Ureter (tissue), 1 donor: ENCODE measurements at places on chromosomes 3 and 15.

DNA sequence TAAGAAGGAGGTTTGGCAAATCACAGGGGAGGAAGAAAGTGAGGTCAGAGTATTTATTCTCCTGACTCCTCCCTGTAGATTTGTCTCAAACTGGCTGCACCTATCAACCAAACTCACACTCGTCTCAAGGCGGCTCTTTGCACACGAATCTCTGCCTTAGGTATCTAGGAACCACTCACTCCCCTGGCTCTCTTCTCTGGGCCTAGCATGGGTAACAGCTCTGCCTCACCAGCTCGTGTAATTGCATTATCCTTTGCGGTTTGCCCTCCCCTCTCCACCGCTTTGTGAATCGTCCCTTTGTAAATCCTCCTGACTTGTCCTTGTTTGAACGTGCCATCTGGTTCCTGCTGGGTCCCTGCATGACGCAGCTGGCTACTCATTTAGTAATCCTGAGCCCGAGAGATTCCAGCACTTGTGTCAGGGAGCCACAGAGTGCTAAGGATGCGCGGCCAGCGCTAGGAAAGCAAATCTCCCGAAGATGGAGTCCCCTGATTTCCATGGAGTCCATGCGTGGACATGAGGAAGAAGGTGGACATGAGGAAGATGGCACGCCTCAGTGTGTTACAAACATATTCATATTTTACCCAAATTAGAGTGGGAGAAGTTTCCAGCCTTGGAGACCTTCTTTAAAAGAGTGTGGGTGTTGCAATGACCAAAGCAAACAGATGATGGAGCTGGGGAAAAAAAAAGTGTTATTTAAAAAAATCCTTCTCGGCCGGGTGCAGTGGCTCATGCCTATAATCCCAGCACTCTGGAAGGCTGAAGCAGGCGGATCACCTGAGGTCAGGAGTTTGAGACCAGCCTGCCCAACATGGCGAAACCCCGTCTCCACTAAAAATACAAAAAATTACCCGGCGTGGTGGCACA, 26.7 kb downstream of the NRROS start:
- DNase-seq = no peak

GRCh38 chr15:91967935-91968606, 114.6 kb downstream of the SLCO3A1 start:
- no peak for DNase-seq

- no peak for DNase-seq
Measured at GRCh38 chr3:41053220-41053619, 146.1 kb upstream of the CTNNB1 start.

- no peak for DNase-seq
Measured at GRCh38 chr15:29682361-29682760, 139.9 kb downstream of the TJP1 start.

GRCh38 chr15:81253846-81254245, 57.2 kb downstream of the IL16 start:
- DNase-seq = no peak

GRCh38 chr3:154792828-154793227, 287.3 kb upstream of the MME start:
- DNase-seq = no peak

DNA sequence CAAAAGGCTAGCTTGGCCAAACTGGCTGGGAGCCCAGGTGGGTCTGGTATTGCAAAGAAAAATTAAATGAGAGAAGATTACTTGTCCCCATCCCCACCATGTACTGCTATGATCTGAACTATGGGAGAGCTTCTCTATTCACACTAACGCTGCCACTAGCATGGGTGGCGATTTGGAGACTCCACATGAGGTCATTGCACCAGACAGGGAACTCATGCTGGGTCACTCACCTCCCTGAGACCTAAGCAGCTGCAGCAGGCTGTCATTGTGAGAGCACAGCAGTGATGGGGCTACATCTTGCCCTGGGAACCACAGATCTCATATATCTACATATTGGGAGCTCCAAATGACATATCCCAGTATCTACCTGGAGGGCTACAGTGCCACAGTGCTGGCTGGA, 36.3 kb upstream of the NECTIN3 start:
- no peak for DNase-seq

GRCh38 chr3:193148688-193149473, 92.1 kb upstream of the PLAAT1 start:
- no peak for DNase-seq

DNA sequence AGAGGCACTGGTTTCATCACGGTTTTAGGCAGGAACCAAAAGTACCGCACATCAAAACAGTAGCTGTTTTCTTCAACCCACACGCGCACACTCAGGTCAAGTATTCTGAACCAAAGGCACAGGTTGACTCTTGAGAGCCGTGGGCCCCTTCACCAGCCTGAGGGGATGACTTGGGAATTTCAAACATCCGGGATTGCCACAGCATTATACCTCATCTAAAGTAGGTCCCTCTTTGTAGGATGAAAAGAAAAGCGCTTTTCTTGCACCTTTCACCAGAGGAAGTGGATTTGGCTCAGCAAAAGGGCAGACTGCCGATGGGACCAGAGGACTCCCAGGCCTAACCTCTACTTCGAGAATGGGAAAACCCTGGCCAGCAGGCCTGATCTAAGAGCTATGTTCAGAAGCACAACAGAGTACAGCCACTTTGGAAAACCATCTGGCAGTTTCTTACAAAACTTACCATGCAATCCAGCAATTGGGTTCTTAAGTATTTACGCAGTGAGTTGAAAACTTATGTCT, 88.2 kb upstream of the PROK2 start:
- DNase-seq = no peak

DNA sequence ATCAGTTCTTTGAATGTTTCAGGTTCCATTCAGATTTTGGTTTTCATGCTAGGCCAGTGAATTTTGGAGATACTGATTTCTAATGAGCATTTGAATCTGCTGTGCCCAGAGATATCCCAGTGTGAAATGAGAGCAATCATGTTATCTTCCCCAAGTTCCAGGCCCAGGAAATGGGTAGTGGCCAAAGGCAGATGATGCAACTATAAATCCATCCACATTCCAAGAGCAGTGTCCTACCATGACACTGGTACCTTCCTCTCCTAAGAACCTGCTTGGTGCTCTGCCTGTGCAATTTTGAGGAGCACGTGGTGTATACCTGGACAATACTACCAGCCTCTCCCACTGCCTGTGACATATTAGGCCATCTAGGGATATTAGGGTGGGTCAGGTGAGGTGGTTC, 186.8 kb downstream of the SLCO3A1 start:
- DNase-seq = no peak

GRCh38 chr15:52808441-52808840, 18.3 kb upstream of the ONECUT1 start:
- DNase-seq = no peak

DNA sequence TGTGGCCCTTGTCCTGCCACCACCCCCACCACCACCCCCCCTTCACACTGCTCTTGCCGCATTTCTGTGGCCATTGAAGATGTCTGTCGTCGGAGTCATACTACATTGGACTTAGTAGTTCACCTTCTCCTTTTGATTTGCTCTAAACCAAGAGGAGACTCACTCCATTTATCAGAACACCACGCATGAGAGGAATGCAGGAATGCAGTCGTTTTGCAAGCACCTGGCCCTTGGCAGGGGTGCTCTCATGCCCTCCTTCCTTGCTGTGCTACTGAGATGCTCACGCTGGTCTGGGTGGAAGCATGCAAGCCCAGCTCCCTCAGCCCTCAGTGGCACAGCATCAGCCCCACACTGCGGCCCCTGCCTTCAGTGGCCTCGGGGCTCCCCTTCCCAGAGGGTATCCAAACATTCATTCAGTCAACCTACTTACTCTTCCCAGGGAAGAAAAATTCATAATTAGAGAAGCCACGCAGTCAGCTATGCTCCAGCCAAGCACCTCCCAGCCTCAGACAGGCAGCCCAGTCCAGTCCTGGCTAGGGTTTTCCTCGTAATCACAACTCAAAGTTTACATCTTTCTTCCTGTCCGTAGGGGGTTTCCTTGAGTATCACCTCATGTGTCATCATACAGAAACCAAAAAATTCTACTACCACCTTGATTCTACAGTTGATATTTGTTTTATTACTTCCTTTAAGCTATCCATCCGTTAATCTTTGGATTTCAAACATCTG, 520.0 kb downstream of the GABRG3 start:
- no peak for DNase-seq

GRCh38 chr3:10444110-10444429, 61.3 kb downstream of the ATP2B2 start:
- DNase-seq = no peak

- no peak for DNase-seq
Measured at GRCh38 chr15:81466741-81467140, 92.7 kb upstream of the TMC3 start.

- DNase-seq = no peak
Measured at GRCh38 chr3:100548053-100548452, 55.6 kb downstream of the TMEM45A start.

DNA sequence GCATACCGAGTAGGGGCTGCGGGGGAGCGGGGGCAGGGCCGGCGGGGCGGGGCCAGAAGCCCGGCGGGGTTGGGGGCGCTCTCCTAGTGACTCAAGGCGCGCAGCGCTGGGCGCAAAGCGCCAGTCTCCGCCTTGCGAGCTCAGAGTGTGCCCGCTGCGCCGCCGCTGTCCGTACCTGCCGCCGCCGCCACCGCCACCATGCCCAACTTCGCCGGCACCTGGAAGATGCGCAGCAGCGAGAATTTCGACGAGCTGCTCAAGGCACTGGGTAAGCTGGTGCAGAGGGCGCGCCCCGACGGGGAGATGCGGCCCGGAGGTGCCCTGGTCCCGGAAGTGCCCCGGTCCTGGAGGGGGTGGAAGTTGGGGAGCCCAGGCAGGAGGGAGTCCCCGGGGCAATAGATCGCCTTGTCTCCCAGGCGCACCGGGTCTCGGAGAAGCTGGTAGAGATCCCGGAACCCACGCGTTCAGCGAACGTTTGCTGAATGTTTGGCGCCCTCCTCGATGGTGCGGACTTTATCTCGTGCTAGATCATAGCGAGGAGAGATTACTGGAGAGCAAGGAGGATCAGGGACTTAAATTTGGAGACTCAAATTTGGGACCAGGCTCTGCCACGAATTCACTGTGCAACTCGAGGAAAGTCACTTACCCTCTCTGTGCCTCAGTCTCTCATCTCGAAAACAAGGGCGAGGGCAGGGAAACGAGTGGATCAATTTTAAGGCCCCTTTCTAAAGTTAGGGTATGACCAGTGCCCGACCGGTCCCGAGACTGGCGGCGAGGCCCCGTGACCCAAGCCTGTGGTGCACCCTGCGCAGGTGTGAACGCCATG, at the start of gene CRABP1:
Gene CRABP1 (plus strand): TSS at position 123 of the 826 bp plus-strand sequence. CDS start 76 bp downstream, at position 199.
- no peak for DNase-seq

DNA sequence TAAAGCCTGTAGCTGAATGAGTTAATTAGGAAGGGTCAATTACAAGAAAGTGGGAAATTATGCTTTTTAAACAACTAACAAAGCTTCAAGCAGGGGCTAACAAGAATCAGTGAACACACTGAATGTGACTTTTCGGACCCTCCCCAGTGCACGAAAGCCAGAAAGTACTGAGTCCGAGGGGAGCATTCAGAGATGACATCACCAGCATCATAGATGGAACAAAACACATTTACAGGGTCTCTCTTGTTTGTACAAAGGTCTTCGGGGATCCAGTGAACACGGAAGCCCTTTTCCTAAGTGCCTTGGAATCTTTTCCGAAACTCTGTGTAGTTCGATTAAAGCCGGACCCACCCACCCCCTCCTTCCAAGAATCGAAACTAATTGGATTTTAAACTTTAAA, 829 bp downstream of the DCP1A start:
- DNase-seq = no peak

GRCh38 chr3:16338999-16339398, 74.0 kb downstream of the OXNAD1 start:
- no peak for DNase-seq

DNA sequence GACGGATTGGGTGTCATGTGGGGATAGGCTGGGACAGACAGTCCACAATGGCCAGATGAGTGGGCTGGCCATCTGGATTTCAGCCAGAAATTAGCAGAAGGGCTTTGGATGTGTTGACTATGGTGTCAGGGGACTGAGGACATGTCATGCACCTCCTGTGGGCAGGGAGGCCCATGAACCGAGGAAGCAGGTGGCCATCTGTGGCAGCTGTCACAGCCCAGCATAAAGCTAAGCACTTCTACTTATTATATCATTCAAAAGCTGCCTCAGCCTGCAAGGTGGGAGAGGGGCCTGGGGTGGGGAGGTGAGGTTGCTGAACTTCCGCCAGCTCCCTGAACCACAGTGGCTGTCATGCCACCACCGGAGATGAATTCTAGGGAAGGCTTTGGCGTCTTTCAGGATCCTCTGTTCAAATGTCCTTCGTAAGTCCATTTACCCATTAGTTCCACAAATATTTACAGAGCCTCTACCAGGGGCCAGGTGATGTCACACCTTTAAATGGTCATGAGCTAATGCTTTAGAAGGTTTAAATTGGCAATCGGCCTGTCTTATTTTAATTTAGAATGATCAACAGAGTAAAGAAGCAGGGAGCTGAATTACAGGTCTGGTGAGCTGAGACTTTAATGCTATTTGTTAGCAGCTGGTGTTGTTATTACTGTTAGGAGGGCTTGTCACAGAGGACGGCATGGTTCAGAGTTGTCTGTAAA, 23.6 kb upstream of the CAV3 start:
- DNase-seq = no peak

- DNase-seq = no peak
Measured at GRCh38 chr15:62455441-62455921, 290.4 kb upstream of the C2CD4B start.

DNA sequence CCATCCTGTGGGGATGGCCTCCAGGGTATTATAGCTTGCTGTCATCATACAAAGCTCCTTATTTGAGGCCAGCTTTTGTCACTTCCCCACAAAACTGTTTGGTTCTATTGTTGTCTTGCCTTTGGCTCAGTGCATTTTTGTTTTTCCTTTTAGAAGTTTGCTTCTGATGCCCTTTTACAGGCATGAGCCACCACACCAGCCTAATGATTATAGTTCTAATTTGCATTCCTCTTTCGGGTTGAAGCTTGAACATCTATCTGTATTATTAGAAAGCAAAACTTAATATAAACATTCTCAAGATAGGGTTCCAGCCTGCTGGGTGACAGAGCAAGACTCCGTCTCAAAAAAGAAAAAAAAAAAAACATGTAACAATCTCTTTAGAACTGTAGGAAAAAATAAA, 39.8 kb downstream of the SMARCC1 start:
- no peak for DNase-seq

DNA sequence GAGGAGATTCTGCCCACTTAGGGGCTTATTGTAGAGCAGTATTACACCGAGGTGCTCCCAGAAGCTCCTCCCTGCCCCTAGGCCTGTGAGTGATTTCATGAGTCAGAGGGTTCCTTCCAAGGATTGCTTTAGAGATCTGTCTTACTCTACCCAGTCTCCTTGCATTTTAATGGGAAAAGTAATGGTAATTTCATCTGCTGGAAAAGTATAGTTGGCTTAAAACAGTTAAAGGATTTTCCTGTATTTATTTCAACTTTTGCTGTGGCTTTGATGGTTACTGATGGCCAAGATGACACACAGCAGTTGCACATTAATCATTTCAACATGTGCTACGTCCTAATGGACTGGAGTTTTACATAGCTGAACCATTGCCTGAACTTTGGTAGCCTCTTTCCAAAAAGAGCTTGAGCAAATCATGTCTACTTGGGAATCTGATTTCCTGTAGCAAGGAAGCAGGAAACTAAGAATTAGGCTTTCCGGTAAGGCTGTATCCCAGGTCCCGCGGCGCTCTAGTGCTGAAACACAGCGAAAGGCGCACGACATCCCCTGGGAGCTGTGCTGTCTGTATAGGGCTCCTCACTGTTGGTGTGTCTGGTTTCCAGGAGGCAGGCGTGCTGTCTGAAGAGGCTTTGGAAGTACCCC, 9.2 kb upstream of the PGPEP1L start:
- DNase-seq = no peak
